ENCODE measurements at places on chromosomes 3 and 15.

- DNase-seq: no peak
Observed at GRCh38 chr3:15299036-15299435, 33.4 kb downstream of the SH3BP5 start.

- DNase-seq: no peak
Observed at GRCh38 chr3:144085964-144086363, 114.3 kb downstream of the DIPK2A start.

DNA sequence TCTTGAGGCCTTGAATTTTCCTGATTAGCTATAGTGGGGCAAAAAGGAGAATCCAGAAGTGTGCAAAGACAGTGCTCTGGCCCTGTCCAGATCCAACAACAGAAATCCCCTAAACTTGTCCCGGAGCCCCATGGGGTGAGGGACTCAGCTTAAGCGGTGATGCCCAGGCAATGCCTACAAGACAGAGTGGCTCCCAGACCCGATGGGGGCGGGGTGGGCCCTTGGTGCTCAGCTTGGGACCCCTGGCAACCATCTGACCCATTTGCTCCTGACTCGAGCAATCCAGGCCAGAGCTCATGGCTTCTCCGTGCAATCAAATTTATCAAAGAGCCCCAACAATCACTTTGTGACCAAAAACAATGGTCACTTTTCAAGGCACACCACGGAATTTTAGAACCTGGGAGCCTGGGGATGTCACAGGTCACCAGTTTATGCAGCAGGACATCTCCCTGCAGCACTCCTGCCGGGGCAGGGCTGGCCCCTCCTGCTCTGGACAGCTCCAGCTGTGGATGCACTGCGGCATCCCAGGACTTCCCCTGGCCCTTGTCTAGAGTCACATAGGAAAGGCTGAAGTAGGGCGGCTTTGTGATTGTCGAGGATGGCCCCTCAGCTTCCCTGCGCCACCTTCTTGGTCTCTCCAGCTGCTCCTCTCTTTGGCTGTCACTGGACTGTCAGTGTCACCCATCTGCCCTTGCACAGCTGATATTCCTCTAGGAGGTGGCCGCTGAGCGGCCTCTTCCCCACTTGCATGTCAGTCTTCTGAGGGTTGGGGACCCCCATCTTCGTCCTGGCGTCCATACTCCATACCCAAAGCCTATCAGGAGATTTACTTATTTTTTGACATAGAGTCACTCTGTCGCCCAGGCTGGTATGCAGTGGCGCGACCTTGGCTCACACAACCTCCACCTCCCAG lies 28.4 kb downstream of the RGMA start:
- no peak for DNase-seq

DNA sequence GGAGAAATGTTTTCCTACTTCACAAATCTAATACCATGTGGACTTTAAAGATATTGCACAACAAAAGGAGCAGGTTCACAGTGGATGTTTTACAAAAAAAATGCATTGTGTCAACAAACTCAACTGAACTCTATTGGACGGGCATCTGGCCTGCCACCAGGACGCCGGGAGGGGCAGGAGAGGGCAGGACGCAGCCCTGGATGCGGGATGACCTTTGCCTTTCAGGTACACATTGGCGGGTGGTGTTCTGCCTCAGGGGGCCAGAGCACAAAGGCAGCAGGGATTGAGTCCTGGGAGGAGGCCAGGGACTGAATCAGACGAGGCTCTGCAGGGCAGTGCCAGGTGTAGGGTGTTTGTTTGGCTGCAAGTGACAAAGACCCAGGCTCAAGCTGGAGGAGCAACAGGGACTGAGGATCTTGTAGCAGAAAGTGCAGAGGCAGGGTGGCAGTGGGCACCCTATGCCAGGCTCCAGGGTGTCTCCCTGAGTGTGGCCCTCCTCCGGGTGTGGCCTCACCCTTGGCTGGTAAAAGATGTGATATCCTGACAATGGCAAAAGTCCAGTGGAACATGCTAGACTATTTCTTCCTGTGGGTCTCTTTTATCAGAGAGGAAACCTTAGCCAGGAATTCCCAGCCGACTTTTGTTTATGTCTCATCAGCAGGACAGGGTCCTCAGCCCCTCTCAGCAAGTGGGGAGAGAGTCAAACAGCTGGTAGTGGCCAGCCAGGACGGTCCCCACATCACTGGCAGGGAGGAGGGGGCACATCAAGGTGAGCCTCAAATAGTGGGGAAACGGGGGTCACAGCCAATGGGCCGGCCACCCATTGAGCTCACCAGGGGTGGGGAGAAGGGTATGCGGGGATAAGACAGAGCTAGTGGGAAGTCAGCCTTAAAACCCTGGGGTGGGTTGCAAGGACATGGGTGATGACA lies 29.7 kb upstream of the KLF13 start:
- DNase-seq: no peak

Measured in stimulated activated CD4-positive, alpha-beta T cell treated with anti-CD3 and anti-CD28 coated beads, Interleukin-4, amount 100 ng/mL, for 24 hours (primary cell).